Activated CD4-positive, alpha-beta memory T cell treated with anti-CD3 and anti-CD28 coated beads for 36 hours (primary cell): ENCODE measurements at places on chromosomes 6 and 20.
A peak's percentile ranks its signal among the peaks of the same experiment; 100 is the strongest.

DNA sequence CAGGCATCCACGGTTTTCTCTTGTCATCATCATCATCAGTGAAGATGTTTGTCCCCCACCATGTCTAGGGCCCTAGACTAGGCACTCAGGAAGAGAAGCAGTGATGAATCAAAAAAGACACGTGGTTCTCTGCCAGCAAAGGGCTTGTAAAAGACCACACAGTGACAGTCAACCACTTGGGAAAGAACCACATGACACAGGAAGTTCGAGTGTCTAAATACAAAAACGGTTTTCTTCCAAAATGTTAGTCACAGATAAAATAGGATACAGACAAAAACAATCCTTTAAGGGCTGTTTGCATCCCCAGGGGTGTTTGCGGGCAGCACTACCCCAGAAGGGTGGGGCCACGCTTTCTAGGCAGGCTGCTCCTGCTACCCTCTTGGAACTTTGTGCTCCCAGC, 356.8 kb upstream of the AGPAT4 start:
- DNase-seq: no peak

- DNase-seq: no peak
These were observed 689.9 kb upstream of the AGPAT4 start for GRCh38 chr6:161963634-161964234.

- no peak for DNase-seq
These were observed 9.0 kb downstream of the C20orf203 start for GRCh38 chr20:32664678-32665159.

DNA sequence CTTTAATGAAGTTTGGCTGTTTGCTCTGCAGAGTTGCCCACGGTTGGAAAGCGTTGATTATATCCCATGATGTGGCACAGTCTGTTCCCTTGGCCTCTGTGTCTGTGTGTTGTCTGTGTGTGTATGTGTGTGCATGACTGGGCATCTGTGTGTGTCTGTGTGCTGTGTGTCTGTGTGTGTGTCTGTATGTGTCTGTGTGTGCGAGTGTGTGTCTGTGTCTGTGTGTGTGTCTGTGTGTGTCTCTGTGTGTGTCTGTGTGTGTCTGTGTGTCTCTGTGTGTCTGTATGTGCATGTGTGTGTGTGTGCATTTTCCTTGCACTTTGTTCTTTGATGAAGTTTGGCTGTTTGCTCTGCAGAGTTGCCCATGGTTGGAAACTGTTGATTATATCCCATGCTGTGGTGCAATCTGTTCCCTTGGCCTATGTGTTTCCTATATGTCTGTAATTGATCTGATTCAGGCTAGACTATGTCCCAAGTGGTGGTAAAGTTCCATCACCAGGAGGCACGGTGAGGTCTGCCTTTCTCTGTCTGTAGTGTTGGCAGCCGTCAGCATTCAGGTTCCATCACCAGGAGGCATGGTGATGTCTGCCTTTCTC, 78.1 kb upstream of the RIN2 start:
- no peak for DNase-seq

- no peak for DNase-seq
These were observed 21.8 kb downstream of the LRP11 start for GRCh38 chr6:149842331-149842730.

- no peak for DNase-seq
These were observed 66.7 kb downstream of the CDC5L start for GRCh38 chr6:44454198-44454597.

- no peak for DNase-seq
These were observed 2.6 kb downstream of the SIM1 start for GRCh38 chr6:100461917-100462705.

DNA sequence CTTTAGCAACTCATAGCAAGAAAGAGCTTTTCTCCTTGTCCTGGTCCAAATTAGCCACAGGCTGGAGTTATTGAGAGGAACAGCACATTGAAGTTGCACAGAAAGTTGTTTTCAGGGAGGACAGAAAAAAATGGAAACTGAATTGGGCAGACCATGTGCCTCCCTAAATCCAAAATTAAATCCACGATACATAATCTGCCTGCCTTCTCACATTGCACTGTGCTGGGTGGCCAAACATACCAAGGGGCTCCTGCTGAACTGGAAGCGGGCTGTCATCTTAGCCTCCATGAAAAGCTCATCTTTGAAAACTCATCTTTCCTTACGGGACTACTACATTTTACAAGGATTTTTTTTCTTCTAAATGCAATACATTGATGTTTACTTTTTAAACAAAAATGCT, 59.9 kb downstream of the TNFAIP3 start:
- no peak for DNase-seq

GRCh38 chr20:58583176-58583575, 67.9 kb upstream of the STX16 start:
- no peak for DNase-seq

DNA sequence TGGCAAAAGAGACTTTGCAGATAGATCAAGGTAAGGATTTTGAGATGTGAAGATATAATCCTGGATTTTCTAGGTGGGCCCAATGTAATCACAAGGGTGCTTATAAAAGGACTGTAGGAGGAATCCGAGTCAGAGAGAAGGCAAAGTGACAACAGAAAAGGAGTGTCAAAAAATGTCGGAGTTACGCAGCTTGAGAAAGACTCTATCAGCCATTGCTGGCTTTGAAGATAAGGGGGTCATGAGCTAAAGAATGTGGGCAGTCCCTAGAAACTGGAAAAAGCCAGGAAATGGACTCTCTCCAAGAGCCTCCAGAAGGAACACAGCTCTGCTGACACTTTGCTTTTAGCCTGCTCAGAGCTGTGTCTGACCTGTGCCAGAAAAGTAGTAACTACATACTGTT, 8.7 kb upstream of the RWDD1 start:
- no peak for DNase-seq

DNA sequence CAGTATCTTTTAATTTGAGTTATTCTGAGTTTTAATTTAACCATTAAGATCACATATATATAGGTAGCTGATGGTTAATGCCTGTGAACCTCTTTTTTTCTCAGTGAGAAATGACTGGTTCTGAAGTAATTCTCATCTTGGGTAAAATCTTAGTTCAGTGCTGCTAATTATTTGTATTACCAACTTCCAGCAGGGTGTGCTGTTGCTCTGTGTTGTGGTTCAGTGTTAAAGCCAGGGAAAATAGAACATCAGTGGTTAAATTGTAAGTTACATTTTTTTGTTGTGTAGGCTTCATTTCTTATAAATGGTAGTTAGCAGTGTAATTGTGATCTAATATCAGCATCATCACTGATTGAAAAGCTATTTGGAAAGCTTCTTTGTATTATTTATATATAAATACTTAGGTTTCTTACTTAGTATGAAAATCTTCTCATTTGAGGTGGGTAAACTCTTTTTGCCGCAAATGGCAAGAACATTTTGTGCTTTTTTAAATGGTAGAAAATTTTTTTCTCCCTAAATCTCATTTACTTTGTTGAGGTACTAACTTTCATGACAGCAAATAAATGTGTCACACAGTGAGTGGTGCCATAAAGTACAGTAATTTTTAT, 43.7 kb downstream of the CDC5L start:
- peak; percentile 51 for DNase-seq
